ENCODE measurements at places on chromosomes 1 and 21.

DNA sequence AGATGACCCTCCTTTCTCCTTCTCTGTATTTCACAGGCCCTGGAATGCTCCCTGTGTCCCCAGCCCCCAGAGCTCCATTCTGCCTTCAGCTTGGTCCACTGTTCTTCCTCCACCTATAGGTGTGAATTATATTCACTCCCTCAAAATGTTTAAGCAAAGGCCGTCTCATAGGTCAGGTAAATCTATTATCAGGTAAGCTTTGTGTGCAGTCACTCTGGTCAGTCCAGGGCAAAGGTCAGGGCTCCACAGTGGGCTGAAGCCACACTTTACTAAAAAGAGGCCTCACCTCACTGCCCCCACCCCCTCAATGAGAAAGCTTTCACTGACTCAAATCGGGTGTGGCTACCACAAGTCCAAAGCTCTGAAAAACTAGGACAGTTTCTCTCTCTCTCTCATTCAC, 65.9 kb downstream of the DNTTIP2 start:
- no peak for DNase-seq

- DNase-seq, result no peak
These were observed 37.8 kb upstream of the ZNF326 start for GRCh38 chr1:89957107-89957506.

GRCh38 chr1:2372551-2373490, 18.5 kb downstream of the MORN1 start:
- no peak for DNase-seq

- DNase-seq, result no peak
These were observed 213.0 kb downstream of the BRINP2 start for GRCh38 chr1:177383715-177384114.

GRCh38 chr21:16088056-16088455, 358.3 kb downstream of the USP25 start:
- no peak for DNase-seq

DNA sequence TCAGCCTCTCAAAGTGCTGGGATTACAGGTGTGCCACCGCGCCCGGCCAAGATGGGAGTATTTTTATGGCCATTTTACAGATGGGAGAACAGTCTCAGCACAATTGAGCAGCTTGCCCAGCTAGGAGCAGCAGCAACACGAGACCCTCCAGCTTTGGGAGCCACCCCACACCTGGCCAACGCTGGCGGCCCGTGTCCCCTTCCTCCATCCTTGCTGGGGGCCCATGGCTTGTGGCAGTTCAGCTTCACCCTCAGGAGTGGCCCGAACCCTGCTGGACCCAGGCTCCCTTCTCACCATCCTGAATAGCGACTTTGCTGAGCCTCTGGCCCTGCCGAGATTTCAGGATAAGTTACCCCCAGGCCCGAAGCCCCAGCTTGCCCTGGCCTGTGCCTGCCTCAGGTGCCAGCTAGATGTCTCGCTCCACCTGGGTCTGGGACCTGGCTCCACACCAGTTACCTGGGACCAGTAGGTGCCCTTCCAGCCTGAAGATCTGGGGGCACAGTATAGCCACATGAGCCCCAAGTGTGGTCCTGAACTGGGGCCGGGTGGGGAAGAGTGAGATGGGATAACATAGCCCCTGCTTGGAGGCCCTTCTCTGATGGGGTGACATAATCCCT, 19.2 kb downstream of the SLC66A1 start:
- no peak for DNase-seq

DNA sequence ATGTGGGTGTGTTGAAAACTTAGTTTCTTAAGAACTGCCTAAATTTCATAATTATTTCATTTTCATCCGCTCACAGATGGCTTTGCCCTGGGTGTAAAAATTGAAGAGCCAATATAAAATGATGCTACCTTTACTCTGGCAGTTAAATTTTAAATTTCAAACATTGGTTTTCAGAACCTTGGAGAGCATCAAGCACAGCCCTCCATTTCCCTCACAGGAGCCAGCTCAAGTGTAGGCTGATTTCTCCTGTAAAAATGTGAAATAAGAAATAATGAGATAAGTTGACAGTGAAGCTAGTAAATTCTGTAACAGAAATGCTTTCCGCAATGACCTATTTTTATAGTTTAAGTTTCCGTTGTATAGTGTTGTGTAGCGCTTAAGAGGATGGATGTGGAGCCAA, 53.9 kb upstream of the AKT3 start:
- no peak for DNase-seq

DNA sequence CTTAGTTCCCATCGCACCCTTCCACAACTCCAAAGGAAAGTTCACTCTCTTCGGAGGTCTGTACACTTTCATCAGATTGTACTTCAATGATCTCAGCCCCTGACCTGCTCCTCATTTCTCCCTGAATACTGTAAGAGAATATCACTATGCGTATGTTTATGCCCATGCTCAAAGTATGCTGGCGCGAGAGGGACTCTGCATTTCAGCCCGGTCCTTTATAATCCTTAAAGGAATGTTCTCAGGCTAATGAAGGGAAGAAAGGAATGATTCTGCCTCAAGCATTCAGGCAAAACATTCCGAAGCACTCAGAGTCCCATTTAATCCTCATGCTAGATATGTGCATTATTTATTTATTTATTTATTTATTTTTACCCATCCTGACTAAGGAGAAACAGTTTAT, 76.8 kb downstream of the PLD5 start:
- DNase-seq, result no peak

GRCh38 chr1:32111789-32112188, 3.9 kb downstream of the KPNA6 start:
- DNase-seq, result no peak

GRCh38 chr1:89195476-89195875, 3.3 kb downstream of the GBP4 start:
- DNase-seq, result no peak

DNA sequence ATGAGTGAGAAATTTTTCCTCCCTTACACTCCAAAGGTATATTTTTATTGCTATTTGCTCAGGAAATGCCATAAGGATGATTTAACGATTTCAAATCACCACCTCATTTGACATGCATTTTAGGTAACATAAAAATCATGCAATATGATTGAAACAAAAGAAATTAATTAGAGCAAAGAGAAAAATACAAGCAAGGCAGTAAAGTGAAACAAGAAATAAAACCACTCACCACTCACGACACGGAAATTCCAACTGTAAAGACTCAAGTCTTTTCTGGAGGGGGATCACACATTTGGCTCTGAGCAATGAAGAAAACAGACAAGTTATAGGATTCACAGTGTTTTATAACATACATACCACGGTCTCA, 86.8 kb upstream of the ARHGAP29 start:
- DNase-seq, result no peak

- DNase-seq, result no peak
These were observed 141.4 kb downstream of the PEX14 start for GRCh38 chr1:10615932-10616671.

DNA sequence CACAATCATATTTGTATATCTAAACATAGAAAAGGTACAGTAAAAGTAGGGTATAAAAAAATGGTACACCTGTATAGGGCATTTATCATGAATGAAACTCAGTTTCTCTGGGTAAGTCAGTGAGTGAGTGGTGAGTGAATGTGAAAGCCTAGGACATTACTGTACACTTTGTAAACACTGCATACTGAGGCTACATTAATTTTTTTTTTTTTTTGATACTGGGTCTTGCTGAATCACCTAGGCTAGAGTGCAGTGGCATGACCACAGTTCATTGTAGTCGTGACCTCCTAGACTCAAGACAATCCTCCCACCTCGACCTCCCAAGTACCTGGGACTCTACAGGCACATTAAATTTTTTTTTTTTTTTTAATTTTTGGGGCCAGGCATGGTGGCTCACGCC, 27.8 kb downstream of the FBXO28 start:
- no peak for DNase-seq

DNA sequence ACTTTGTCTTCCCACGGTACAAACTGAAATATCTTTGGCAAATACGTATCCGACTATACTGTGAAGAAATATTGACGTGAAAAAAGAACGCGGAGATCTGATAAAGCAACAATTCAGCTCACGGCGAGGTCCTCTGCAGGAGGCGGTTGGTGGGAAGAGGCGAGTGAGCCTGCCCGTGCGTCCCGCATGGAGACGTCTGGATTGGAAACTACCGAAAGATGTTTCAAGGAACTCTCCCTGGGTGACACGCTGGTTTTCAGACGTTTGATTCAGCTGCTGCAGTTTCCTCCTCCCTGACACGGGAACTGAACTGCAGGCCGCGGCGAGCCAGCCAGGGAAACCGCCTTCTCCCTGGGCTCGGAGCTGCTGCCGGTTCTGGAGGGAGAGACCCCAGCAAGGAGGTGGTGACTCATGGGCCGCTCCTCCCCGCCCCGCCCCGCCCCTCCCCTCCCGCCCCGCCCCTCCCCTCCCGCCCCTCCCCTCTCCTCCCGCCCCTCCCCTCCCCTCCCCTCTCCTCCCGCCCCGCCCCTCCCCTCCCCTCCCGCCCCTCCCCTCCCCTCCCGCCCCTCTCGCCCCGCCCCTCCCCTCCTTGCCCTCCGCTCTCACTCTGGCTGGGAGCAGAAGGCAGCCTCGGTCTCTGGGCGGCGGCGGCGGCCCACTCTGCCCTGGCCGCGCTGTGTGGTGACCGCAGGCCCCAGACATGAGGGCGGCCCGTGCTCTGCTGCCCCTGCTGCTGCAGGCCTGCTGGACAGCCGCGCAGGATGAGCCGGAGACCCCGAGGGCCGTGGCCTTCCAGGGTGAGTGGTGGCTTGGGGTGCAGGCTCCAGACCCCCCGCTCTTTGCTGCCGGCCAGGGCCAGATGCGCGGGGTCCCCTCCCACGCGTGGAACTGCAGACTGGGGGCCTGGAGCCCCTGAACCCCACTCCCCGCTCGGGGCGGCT, at the start of gene COL6A1:
Gene COL6A1, plus strand, starts transcription at position 620 of the 941 bp plus-strand sequence. Its CDS starts 81 bp downstream, at position 701.
- no peak for DNase-seq

DNA sequence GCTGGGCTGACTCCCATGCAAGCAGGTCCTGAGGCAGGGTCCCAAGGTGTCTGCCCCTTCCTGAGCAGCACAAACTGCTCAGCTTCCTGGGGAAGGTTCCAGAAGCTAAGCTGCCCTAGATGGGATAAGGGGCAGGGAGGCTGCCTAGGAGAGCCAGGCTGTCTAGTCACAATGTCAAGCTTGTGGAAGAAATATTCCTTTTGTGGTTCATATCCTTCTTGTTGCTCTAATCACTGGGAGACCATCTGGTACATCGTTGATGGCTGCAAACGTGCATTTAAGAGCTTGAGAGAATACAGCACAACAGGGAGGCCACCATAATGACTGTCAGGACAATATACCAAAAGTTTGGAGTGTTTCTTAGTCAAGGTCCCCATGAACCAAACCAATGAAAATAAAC, 67.4 kb downstream of the SLC16A1 start:
- no peak for DNase-seq

DNA sequence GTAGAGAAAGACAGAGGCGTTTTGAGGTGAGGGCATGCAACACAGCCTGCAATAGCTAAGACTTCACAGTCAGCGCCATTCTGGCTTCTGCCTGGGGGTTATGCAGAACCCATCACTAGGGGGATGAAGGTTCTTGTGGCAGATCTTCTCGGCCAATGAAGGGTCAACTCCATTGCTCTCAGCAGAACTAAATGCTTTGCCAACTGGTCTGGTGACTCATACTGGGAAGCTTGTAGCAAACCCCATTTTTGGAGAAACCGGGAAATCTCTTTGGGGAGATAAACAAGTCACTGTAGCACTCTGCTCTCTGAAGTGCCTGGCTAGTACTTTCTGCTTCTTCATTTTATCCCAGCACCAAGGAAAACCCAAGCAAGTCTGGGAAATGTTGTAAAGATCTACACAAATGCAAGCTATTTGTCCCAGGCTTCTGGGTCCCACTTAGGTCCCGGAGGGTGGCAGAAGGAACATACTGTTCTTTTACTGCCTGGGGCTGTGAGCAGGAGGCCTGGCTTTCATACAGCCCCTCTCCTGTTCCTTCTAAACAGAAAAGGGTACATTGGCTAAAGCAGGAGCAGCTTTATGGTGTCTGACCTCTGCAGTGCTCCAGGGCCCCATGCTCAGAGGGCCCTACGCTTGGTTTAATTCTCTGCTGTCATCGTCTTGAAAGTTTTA, 28.8 kb downstream of the SHISA4 start:
- DNase-seq, result no peak

- DNase-seq, result no peak
These were observed 79.5 kb downstream of the SDCCAG8 start for GRCh38 chr1:243335292-243335691.

DNA sequence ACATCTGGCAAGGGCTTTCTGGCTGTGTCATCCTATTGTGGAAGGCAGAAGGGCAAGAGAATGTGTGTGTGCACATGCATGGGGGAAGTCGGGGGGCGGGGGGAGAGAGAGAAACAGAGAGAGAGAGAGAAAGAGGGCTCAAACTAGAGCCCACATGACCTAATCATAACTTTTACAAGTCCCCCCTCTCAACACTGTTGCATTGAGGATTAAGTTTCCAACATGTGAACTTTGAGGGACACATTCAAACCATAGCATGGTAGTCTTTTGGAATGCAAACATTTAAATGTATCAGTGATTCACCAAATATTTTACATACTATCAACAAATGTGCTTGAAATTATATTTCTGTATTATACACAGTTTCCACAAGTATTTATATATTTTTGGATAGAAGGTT, 655.4 kb upstream of the B3GALT2 start:
- DNase-seq, result no peak

DNA sequence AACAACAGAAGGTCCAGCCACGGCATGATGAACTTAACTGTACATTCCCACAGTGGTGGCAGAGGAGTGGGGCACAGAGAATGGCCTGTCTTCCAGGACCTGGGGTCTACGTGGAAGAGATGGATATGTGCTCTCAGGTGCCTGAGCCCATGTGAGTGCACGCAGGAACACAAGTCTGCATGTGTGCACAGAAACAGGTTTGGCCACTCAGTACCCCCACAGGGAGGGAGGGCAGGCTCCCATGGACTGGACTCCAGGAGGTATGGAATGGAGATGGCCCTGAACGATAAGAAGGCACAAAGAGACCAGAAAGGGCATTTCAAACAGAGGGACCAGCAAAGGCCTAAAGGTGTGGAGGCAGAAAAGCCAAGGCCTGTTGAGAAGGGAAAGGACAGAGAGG, 10.8 kb downstream of the COL9A2 start:
- DNase-seq, result no peak

DNA sequence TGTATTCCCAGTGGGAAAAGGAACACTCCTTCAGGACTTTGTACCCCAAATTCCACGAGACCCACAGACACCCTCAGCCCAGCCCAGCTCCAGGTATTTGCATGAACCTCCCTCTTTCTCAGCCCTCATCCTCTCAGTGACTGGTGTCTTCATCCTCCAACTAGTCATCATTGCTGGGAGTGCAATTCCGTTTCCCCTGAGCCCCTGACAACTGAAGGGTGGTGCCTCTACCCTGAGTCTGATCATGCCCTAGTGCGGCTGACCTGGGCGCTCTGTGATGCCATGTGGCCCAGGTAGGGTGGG, 3.8 kb upstream of the ZNF692 start:
- DNase-seq, result no peak

DNA sequence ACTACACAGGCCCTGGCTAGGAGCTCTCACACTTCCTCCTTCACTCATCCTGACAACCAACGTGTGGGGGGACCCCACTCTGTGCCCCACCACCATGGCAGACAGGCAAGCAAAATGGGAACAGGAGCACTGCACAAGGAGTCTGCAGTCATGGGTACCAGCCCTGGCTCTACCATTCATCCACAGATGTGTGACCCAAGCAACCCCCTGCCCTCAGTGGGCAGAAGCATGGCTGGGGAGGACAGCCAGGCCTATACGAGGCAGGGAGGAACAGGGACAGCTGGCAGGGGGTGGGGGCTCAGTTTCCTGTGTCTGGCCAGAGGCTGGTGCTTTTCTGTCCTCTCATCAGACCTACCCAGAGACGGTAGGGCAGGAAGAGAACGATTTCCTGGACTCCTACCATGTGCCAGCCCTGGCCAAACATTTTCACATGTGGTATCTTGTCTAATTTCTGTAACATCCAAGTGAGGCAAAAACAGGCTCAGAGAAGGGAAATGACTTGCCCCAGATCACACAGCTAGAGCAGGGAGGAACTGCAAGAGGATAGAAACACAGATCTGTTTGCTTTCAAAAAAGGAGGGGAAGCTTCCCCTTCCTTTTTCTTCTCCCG, 178.0 kb downstream of the HIVEP3 start:
- no peak for DNase-seq

All from esophagus squamous epithelium (tissue), 5 donors.